CD4-positive, alpha-beta T cell treated with Interleukin-12 subunit alpha and Interleukin-12 subunit beta, for 1 hour (primary cell): ENCODE measurements at places on chromosomes 5 and 9.

- no peak for DNase-seq
Observed at GRCh38 chr9:38467404-38467803, 43.1 kb upstream of the IGFBPL1 start.

DNA sequence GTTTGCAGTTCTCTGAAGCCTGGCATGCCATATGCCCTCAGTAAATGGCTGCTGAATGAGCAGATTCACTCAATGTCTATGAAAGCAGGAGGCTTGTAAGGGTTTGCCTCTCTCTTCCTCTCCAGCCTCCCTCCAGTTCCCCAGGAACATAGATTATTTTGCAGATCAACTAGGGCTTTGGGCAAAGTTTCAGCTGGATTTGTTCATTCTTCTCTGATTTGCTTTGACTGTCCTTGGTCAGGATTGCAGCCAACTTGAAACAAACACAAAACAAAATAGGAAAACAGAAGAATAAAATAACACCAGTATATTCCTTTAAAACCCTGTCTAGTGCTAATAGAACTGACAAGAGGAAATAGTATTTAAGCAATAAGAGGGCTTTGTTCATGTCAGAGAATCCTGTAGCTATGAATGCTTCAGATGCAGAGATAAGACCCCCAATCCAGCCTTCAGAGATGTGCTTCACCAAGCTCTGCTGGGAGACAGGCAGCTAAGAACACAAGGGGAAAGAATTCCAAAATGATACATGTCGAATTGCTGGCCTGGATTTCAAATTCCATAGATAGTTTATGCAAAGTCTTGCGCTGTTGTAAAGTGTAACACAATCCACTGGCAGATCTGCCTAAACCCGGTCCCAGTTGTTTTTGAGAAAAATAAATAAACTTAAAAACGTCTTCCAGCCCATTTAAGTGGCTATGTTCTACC, 174.3 kb downstream of the PAPPA start:
- DNase-seq, result no peak

- DNase-seq, result peak; percentile 78
Observed at GRCh38 chr9:131395157-131396098, 1.5 kb downstream of the PRRC2B start.

DNA sequence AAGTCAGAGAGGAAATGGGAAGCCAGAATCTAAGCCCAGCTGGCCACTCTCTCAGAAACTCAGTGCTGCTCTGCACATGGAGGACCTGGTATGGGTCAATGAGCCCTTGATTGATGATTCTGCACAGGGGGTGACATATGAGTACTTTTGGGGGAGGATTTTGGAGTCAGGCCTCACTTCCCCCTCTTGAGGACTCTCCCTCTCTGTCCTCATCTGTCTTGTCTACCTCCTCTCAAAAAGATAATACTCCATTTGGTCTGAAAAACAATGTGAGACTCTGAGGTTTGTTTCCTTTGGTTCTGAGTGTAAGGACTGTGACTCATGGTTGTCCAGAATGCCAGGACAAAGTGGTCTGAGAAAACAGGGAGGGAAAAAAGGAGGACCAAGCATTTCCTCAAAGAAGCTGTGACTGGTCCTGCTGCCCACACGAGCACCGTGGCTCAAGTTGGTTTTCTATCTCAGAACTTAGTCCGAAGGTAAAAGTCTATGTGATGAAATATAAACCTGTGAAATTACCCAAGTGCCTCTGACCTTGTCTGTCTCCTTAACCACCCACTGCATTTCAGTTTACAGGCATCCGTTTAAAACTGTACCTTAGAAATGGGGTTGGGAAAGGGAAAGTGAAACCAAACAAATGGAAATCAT, 11.1 kb downstream of the TTC39B start:
- peak; percentile 70 for DNase-seq

DNA sequence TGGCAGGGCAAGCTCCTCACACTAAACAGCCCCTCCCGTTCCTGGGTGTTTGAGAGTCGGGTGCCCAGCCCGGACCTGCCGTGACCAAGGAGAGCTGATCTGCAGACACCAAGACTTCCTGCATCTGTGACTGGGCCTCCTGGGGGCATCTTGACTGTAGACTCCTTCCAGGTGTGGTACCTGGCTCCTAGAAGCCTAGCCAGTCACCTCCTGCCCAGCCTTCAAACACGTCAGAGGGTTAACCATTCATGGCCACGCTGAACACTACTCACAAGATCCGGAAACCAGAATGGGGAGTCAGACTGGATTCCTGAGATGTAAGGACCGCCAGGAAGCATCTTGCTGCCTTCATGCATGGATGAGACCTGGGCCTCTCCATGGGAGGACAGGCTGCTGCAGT, 3.7 kb upstream of the LCN2 start:
- DNase-seq, result no peak

DNA sequence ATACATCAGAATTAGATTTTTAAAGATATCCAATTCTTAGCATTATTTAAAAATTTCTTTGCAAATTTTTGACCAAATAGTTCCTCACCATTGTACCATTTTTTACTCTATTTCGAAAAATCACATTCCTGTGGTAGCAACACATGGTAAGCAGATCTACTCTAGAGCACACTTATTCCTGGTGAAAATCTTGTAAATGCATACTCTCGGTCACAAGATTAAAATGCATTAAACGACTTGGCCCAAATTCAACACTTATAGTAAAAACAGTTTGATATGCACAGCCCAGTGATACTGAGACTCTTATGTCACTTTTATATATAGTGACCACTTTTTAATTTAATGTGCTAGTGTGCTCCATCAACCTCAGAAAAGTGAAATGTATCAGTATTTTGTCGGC, 208.8 kb upstream of the TARS1 start:
- no peak for DNase-seq

DNA sequence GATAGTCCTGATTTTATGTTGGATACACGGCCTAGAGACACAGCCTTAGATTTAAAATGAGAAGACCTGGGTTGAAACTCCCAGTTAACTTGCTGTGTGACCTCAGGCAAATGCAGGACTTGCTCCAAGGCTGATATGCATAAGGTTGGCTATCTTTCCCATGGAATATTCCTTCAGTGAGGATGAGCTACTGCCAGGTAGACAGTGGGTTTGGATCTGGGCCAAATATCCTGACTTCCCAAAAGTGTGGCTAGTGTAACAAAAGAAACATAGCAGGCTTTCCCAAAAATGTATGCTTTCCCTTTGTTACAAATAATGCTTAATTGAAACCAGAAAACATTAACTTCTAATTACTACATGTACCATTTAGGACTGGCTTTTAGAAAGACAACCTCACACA, 697 bp upstream of the XPA start:
- DNase-seq, result no peak

- no peak for DNase-seq
Observed at GRCh38 chr5:34657988-34658387, 1.9 kb downstream of the RAI14 start.

- no peak for DNase-seq
Observed at GRCh38 chr5:35213608-35214007, 16.7 kb downstream of the PRLR start.

DNA sequence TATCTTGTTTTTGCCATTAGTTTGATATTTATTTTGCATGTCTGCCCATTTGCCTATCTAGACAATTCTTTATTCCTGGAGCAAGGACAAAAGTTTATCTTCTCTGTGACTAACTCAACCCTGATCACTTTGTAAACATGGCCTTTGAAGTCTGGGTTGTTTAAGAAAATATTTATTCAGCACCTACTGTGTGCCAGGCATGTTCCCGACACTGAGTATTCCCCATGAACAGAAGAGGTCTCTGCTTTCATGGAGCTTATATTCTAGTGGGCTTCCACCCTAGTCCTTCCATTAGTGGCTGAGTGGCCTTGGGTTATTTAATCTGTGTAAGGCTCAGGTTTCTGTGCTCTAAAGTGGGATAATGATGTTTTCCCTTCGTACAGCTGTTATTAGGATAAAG, 49.7 kb downstream of the SEMA6A start:
- no peak for DNase-seq

DNA sequence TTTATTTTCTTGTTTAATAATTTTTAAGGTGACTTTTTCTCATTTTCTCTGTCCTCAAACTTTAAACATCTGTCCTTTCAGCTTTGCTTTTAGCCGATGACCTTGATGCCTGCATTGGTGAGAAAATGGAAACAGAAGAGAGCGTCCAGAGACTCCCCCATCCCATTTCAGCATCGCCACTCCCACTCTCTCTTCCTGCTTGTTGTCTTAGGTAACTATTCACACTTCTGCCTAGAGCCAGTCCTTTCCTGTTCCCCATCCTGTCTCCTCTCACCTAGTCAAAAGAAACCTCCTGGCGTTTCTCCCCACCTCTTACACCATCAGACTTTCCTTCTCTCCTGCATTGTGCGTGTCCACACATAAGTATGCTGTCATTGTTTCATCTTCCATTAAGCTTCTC, 124.6 kb downstream of the MAST4 start:
- DNase-seq, result no peak

- DNase-seq, result no peak
Observed at GRCh38 chr9:133066181-133066983, 4.6 kb downstream of the CEL start.

GRCh38 chr9:80504601-80505230, 933.0 kb downstream of the TLE4 start:
- DNase-seq, result no peak

GRCh38 chr9:124708074-124708473, 63.0 kb downstream of the NR6A1 start:
- DNase-seq, result no peak
